ELF-1 (cell line): ENCODE measurements at places on chromosomes 6 and 20.

GRCh38 chr6:80636689-80637088, 530.2 kb downstream of the BCKDHB start:
- no peak for DNase-seq

- DNase-seq: no peak
These were observed 17.9 kb upstream of the NELFCD start for GRCh38 chr20:58963060-58963584.

DNA sequence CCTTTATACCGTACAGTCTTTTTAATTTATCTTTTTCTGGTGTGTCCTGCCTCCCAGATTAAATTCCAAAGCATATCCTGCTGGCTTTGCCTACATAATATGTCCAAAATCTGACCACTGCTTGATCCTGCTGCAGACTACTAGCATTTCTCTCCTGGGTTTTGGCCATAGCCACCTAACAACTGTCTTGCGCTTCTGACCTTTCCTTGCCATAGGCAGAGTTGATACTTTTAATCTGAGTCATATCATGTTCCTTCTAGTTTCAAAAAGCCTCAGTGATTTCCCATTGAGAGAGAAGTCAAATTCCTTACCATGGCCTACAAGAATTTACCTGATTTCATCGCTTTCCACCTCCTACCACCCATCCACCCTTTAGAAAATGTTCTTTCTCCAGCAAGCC, 104.8 kb downstream of the BCKDHB start:
- DNase-seq: no peak

DNA sequence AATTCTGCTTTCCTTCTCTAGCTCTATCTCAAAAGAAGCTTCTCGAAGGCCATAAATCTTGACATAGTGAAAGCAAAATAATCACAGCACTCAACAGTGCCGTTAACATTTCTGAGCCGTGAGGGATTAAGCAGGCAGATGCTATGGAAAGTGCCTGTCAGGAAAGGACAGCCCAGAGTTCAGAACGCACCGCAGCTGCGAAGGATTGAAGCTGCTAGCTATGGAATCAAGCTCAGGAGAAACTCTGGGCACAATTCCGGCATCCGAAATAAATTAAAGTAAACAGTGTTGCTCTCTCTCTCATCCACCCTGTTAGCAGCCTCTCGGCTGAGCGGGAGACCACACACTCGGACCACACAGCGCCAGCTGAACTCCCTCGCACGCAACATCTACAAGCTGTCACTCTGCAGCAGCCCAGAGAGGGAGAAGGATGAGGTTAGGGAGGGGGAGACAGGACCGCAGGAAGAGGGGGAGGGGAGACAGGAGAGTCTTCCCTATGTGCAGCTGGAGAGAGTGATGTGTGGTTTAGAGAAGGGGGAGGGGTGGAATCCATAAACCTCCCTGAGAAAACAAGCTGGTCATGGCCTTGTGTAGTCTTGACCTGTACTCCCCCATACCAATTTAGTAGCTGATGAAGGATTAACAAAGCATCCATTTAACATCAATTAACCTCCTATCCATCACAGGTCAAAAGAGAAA, 9.0 kb downstream of the EXOC2 start:
- peak; percentile 83 for DNase-seq

DNA sequence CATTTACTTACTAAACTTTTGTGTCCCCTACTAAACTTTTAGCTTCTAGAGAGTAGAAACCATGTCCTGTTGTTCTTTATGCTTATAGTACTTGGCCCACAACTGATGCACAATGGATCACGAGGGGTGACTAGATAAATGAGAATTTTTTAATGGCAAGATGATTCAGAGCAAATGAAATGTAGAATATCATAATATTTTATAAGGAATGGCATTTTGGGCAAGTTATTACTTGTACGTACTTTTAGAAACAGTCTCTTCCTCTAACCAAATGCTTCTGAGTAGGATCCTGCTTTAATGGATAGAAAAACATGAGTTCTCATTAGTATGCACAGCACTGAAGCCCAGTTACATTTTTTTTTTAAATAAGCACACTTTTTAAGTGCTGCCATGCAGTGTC, 336.3 kb downstream of the NRN1 start:
- no peak for DNase-seq

DNA sequence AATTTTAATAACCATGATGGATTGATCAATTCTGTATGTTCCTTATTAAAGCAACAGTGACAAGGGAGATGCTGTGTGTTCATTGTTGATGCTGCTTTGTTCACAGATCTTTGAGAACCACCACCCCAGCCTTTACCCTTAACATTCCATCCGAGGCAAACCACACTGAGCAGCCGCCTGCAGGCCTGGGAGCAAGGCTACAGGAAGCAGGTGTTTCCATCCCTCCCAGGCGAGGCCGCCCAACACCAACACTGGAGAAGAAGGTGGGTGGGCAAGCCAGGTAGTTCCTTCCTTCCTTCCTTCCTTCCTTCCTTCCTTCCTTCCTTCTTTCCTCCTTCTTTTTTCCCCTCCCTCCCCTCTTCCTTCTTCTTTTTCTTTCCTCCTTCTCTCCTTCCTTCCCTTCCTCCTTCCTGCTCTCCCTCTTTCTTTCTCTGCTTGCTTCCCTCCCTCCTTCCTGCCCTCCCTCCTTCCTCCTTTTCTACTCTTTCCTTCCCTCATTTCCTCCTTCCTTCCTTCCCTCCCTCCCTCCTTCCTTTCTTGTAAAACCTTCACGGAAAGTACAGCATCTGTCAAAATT, 13.7 kb downstream of the TTLL2 start:
- no peak for DNase-seq

DNA sequence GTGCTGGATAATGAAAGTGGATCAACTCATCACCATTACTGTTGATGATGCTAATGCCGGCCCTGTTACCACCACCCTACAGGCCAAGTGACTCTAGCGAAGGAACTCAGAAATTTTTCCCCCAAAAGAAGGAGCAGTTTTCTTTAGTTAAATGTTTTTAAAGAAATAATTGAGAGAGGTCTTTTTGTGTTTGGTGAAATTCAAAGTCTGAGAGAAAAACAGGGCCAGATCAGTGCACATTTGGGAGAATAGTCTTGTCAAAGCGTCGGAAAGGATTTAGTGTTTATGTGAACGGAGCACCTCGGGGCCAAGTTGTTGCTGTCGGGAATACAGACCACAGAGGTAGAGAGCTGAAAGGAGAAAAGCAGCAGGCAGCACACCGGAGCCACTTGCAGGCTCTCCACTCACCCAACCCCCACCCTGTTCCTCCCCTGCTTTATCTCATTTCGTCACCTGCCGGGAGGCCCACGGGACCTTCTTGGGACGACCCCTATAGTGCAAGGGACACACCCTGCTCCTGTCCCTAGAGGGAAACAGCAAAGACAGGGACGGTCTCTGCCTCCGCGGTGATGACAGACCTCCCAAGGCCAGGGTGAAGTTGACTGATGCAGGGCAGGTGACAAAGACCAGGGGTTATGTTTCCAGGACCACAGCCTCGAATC, 6.8 kb downstream of the TFAP2B start:
- peak; percentile 72 for DNase-seq

DNA sequence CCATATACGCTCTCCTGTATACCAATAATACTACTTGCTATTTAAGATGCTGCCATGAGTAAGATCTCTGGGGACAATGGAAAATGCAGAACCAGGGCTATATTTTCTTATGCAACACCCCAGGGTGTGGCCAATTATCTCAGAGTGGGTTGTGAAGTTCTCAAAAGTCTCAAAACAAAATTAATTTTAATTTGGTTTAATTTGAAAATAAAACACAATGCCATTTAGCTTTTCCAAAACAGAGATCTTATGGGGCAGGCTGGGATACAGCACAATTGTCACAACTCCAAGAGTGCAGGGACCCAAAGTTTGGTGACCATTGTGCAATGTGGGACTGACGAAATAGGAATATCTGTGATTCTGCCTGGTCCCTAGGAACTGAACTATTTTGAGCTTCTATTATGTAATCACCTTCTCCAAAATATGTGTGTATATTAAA, 43.1 kb downstream of the MBOAT1 start:
- no peak for DNase-seq

DNA sequence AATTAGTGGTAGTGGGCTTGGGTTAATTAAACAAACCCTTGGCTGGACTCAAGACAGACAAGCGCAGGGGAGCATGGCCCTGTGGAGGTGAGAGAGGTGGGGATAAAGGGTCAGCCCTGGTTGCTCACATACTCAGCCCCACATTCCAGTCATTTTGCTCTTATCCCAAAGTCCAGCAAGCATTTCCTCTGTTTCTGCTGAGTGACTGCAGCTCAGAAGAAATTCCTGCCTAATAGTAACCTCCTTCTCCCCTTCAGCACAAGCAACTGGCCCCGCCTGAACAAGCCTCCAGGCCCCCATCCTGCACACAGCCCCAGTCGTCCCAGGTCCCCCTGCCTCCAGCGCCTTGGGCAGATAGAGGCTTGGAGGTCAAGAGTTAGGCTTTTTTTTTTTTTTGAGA, 3.6 kb upstream of the TFEB start:
- peak; percentile 81 for DNase-seq

DNA sequence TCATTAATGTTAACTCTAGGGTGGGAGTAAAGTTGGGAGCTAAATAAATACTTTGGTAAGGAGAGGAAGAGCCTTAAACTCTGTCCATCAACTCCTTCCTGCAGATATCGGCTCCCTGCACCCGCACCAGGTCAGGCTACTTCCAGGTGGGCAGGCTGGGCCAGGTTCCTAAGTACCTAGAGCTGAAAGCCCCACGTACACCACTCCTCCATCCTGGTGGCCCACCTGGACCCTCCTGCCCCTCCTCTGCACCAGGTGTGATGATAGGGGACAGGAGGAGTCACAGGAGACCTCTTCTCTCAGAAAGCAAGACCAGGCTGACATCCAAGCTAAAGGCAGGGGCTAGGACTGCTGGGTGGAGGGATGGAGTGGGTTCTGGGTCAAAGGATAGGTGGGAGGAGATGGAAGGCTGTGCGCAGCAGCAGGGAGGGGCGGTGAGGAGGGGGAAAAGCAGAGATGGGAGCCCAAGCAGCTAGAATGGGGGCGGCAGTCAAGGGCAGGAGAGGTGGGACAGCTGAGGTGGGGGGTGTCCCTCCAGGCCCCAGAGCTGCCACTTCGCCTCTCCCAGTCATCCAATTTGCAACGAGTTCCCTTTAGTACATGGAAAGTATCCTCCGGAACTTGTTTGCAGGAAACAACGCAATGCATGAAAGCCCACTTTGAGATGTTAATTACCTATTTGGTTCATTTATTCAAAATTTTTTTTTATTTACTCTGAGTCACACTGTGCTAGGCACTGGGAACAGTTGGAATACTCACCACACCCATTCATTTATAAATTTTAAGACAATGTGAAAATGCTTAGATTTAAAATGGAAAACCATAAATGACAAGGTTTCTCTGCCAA, 15.2 kb upstream of the TOX2 start:
- no peak for DNase-seq

GRCh38 chr20:14745830-14746229, 408.4 kb upstream of the FLRT3 start:
- no peak for DNase-seq

GRCh38 chr6:129340983-129341382, 369.0 kb downstream of the ARHGAP18 start:
- DNase-seq: no peak

DNA sequence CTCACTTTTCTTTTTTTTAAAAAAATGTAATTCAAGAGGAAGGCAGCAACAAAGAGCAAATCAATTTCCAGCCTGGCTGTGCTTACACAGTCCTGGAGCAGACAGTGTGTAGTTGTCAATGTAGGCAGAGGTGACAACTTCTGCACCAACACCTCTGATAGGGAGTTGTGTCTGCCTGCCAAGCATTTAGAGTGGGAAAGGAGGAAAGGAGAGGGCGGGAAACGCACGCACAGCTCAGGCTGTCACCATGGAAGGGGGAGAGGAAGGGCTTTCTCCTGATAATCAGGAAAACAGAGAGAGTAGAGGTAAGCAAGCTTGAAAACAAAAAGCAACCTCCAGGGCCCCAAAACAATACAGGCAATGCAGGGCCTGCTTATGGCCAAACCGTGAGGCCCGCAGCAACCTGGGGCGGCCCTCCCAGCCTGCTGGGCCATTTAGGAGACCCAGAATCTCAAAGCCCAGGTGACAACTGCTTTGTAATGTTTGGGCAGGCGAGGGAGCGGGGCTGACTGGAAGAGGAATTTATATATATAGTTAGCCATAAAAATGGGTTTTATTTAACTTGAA, 41.5 kb upstream of the GFOD1 start:
- DNase-seq: peak; percentile 18

- DNase-seq: no peak
These were observed 261.2 kb downstream of the CLIC5 start for GRCh38 chr6:45754432-45754831.

DNA sequence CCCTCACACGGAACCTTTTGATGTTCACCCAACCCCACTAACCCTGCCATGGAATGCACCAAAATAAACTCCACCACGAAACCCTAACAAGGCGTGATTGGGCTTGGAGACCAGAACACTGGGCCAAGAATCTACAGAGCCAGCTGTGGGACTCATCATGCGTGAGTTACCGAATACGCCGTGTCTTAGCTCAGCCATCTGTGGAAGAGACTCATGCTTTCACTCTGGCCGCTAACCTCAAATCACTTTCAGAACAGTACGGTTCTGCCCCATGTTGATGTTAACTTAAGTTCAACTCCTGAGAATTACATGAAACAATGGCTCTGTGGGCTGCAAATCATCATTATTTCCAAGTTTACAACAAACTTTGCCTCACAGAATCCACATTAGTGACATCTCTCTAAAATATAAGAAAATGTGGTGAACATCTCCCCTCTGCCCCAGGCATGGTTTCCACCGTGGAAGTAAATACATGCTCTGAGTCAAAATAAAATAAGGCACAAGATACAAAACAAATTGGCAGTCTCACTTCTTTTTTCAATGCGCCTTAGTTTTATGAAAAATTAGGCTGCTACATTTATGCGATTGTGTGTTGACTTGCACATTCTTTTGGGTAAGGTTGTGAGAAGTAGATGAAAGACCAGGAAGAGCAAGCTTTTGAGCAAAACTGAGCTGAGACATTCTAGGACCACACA, 308.9 kb upstream of the EXOC2 start:
- no peak for DNase-seq

DNA sequence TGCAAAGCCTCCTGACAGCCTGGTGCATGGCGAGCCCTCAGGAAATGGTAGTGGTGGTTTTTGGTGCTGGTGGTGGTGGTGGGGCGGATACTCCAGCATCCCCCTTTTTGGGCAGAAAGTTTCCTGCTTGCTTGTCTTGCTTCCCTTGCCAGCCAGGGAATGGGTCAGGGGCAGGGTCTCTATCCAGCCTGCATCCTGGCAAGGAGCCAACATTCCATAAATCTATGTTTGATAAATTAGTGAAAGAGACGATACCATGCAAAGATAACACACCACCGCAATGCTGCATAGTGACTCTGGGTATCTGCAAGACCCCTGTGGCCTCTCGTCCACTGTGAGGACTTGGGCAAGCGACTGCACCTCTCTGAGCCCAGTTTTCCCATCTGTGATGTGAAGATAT, 246.2 kb downstream of the LRFN2 start:
- DNase-seq: no peak
